ENCODE measurements at places on chromosomes 4 and X.

DNA sequence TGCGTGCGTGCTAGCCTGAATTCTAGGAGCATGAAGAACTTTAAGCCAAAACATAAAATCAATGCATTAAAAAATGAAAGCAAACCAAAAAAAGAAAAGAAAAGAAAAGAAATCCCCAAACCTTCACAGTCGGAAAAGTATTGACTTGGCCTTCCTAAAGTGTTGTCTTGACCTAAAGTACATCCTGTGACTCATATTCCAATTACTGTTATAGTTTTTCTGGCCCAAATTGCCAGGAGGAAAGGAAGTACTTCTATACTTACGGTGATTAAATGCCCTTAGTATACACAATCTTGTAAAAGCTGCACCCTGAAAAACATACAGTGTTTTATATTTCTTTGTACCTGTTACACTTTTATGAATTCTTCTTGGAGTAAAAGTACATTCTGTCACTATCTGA lies 512.8 kb downstream of the ANKRD50 start:
- DNase-seq, result no peak

GRCh38 chrX:137747244-137748043 lies 181.5 kb downstream of the ZIC3 start:
- DNase-seq, result no peak

DNA sequence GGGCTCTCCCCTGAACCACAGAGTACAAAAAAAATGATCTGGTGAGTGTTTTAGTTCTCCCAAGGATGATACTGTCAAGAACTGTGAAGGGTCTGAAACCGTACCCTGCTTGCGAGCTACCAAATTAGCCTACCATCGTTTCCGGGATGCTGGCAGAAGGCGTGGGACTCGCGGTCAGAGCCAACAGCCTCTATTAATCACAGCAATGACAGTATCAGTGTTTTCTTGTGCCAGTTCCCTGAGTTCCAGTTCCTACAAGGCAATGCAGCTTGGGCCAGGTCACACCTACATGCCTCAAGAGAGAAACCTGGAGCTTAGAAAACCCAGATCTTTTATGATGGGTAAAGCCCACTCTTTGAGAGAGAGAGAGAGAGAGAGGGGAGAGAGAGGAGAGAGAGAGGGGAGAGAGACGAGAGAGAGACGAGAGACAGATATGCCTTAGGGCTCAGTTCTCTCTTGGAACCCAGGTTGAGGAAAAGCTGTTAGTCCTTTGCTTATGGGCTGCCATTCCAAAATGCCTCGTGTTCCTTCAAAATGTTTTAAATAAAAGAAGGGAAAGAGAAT lies 327.8 kb downstream of the ARHGAP10 start:
- peak; percentile 58 for DNase-seq

- DNase-seq, result peak; percentile 31
Measured at GRCh38 chr4:10506077-10506476, 48.9 kb upstream of the ZNF518B start.

DNA sequence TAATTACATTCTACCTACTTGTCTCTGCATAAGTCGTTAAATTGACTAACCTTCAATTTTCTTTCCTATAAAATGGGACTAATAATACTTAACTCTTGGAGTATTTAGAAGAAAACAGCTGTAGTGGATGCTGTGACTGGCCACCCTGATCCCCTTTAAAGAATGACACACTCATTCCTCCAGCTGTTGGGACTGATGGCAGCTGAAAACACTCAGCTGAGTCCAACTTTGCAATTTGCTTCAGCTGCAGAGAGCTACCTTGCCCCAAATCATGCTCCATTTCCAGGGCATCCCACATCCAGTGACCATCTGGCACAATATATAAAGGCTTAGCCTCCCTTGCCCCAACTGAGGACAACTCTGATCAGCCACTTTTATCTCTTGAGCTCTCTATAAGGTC lies 89.1 kb downstream of the MID1IP1 start:
- DNase-seq, result no peak

- no peak for DNase-seq
Measured at GRCh38 chr4:139825523-139826014, 159.9 kb downstream of the MGST2 start.

DNA sequence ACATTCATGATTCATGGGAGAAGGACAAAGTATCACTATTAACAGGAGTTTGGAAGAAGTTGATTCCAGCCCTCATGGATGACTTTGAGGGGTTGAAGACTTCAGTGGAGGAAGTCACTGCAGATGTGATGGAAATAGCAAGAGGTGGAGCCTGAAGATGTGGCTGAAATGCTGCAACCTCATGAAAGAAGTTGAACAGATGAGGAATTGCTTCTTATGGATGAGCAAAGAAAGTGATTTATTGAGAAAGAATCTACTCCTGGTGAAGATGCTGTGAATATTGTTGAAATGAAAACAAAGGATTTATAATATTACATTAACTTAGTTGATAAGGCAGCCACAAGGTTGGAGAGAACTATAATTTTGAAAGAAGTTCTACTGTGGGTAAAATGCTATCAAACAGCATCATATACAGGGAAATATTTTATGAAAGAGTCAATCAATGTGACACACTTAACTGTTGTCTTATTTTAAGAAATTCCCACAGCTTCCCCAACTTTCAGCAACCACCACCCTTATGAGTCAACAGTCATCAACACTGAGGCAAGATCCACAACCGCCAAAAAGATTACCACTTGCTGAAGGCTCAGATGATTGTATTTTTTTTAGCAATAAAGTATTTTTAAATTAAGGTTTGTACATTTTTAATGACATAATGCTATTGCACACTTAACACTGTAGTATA lies 302.6 kb downstream of the CBLL2 start:
- no peak for DNase-seq

DNA sequence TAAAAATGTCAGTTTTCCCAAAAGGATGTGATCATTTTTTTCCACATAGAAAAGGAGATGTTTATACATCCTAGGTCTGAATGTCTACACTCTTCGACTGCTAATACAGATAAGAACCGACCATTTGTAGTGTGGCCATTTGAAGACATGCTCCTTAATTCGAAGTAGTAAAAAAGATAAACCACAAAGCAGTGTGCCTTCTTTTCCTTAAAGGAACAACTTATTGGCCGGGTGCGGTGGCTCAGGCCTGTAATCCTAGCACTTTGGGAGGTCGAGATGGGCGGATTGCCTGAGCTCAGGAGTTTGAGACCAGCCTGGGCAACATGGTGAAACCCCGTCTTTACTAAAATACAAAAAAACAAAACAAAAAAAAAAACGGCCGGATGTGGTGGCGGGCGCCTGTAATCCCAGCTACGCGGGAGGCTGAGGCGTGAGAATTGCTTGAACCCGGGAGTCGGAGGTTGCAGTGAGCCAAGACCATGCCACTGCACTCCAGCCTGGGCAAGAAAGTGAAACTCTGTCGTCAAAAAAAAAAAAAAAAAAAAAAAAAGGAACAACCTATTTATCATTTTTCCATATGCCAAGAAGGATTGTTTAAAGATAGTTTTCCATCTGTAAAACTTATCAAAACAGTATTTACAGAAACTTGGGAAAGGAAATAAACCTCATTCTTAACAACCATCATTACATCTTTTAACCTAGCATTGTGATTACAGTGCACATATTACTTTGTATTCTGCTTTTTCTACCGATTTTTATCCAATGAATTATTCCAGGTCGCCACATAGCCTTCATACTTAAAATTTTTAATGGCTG lies 2.6 kb downstream of the INTS6L start:
- no peak for DNase-seq

DNA sequence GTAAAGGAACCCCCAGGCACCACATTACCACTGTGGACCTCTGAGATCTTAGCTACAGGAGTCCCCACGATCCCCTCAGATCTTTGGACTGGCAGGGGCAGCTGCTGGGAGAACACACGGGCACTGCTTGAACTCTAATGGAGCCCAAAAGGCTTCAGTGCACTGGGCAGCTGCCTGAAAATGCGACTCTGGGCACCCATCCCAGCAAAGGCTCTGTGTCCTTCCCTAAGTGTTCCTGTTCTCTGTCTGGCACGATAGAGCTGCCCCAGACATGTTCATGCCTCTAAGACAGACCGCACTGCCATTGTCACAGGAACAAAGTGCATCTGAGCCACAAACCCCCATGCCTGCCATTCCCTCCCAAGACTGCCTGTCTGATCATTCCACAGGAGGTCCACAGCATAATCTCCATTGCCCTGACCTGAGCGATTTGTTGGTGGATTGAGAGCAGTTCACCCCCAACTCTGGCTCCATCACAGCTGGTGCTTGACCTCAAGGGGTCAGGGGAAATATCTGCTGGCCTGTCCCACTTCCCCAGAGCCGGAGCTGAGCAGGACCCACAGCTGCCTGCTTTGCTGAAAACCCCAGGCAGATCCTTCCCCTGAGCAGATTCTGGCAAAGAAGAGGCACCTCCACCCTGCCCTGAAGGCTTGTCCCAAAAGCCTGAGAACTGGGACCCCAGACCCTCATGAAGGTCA lies 436.0 kb upstream of the INTU start:
- no peak for DNase-seq

GRCh38 chrX:68018248-68019203 lies 414.8 kb downstream of the OPHN1 start:
- DNase-seq, result peak; percentile 31

DNA sequence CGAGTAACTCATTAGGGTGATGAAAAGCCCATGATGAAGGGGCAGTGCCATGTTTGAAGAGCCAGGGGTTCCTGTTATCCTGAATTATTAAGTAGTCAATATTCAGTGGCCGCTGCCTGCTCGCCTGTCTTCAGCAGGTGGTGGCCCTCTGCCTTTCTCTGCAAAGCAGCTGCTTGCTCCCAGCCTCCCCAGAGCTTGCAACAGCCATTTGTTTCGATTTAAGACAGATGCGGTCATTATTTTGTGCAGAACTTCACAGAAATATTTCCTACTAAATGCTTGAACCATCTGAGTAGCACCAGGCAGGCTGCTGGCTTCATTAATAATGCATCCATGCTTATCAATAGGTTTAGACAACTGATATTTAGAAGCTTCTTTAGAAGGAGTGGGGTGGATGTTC lies 104.3 kb upstream of the TTC29 start:
- peak; percentile 2 for DNase-seq

GRCh38 chrX:132257116-132257515 lies 37.9 kb upstream of the RAP2C start:
- DNase-seq, result no peak

DNA sequence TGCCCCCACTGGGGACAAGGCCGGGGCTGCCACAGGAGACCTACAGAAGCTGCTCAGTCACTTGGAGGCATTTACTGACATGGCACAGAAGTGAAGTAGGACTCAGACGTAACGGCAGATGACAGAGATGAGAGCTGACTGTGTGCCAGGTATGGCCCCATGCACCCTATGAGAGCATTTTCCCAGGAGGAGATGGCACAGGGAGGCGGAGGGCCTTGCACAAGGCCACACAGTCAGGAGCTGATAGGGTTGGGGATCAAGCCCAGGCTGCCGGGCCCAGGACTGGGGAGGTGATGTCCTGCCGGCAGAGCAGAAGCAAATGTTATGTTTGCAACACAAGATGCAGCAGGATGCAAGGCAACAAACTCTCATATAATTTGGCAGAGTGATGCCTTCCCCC lies 34.1 kb downstream of the NAT8L start:
- DNase-seq, result no peak

- DNase-seq, result peak; percentile 63
Measured at GRCh38 chrX:153674219-153674851, 722 bp upstream of the PNCK start.

- no peak for DNase-seq
Measured at GRCh38 chr4:159698336-159698735, 595.5 kb downstream of the RAPGEF2 start.

GRCh38 chr4:120685756-120686278 lies 236.7 kb downstream of the PRDM5 start:
- DNase-seq, result no peak

GRCh38 chr4:45385306-45385705 lies 659.0 kb upstream of the GNPDA2 start:
- no peak for DNase-seq

GRCh38 chrX:41110801-41111625 lies 25.8 kb downstream of the USP9X start:
- DNase-seq, result no peak

GRCh38 chr4:1218634-1219565 lies 30.0 kb downstream of the CTBP1 start:
- no peak for DNase-seq

- DNase-seq, result no peak
Measured at GRCh38 chr4:1252928-1253492, 4.1 kb upstream of the CTBP1 start.

- DNase-seq, result no peak
Measured at GRCh38 chr4:14223461-14223860, 595.9 kb upstream of the BOD1L1 start.

DNA sequence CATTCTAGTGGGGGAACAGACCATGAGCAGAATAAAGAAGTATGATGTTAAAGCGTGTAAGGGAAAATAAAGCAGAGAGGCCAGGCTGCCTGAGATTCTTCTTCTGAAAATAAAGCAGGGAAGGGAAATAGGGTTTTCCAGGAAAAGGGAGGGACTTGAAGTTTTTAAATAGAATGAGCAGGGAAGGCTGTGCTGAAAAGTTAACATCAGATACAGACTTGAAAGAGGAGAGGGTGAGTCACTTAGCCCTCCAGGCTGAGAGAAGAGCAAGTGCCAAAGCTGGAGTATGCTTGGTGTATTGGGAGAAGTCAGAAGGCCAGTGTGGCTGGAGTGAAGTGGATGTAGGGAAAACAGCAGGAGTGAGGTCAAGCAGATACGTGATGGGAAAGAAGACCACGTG lies 10.0 kb upstream of the PLK4 start:
- peak; percentile 46 for DNase-seq

DNA sequence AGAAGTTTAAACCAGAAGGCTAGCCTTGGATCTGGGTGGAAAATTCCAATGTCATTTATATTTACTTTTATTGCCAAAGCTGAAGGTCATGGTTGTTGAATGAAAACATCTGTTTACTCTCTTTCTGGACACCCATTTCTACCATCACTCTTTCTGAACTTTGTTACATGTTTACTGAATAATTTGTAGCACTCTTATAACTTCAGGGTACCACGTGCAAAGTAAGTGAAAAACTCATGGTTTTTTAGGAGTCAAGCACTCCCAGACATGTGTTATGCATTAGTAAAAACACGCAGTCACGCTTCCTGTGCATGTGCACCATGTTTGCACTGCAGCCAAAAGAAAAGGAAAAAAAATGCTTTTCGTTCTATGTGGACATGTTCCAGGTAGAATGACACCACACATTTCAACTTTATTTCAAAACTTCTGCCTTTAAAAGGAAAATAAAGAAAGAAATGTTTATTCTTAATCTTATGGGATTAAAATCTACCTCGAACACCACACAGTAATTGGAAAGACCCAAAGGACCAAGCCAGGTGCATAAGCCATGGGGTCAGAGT lies 31.4 kb upstream of the ADH1C start:
- DNase-seq, result peak; percentile 34

Measured in osteoblast (primary cell).